GM12878 (cell line): ENCODE measurements at places on chromosomes 1 and 21. TPM values are rescaled to one million over a fixed set of nuclear protein-coding genes. Genes with fewer than 3 reads are reported as not detected.

The SPATA45 gene
- 0.37 and 0.77 TPM in 2 replicates for polyA plus RNA-seq

DNA sequence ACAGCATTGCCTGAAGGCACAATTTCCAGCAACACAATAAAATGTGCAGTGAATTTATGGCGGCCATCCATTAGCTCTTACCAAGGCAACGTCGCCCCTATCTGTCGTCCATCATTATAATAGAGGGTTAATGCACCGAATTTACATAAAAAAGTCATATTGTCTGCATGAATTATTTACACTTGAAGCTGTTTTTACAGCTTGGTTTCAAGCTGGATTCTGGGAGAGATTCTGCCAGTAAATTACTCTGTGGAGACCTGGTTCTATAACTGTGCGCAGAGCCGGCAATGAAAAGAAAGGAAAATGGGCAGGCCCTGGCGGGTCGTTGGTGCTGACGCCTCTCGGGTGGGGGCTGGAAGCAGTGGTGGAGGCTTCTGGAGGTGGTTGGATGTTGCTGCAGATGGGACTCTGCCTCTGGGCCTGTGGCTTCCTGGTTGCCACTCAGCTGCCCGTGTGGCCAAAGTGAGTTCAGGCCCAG lies 48.9 kb upstream of the POU3F1 start:
- no peak for DNase-seq

The ADGRL4 gene
- not detected in 2 replicates for polyA plus RNA-seq

DNA sequence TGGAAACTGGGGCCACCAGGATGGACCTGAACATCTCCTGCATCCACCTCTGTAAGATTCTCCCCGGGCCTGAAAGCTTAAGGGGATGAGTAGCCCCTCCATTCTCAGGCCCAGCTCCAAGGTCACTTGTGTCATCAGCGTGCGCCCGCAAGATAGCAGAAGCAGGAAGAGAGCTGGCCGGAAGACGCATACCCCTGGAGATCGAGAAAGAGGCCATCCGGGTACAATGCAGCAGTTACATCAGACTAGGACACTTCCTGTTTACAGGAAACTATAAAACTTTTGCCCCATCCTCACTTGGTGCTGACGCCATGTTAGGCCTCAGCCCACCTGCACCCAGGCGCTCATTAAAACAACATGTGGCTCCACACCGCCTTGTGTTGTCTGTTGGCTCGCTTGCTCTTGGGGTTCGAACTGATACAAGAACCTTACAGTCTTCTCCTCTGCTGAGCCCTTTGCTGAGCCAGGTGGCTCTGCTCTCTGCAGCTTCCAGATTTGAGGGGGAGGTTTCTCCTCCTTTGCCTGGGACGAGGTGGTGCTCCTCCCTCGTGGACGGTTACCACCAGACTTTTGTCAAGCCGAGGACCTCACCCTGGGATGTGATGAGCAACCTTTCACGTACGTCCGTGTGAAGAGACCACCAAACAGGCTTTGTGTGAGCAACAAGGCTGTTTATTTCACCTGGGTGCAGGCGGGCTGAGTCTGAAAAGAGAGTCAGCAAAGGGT lies 277.5 kb upstream of the C1orf174 start:
- DNase-seq = no peak

GRCh38 chr1:194300340-194300739 lies 1113.9 kb upstream of the B3GALT2 start:
- no peak for DNase-seq

The GLIS1 gene
- not detected in 2 replicates for polyA plus RNA-seq

DNA sequence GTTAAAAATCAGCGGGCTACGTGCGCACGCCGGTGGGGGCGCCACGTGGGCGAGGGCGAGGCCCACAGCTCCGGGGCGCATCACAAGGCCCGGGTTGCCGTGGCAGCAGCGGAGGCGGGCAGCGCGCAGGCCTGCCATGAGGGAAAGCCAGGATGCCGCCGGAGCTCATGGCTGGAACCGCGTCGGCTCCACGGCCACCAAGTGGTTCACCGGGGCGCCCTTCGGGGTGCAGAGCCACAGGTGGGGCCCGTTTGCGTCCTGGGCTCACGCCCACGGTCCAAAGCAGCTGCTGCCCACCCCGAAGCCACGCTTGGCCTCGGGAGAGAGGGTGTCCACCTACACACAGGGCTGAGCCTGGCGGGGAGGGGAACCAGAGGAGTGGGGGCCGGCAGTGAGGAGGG lies 4.9 kb upstream of the TTC22 start:
- DNase-seq = no peak

DNA sequence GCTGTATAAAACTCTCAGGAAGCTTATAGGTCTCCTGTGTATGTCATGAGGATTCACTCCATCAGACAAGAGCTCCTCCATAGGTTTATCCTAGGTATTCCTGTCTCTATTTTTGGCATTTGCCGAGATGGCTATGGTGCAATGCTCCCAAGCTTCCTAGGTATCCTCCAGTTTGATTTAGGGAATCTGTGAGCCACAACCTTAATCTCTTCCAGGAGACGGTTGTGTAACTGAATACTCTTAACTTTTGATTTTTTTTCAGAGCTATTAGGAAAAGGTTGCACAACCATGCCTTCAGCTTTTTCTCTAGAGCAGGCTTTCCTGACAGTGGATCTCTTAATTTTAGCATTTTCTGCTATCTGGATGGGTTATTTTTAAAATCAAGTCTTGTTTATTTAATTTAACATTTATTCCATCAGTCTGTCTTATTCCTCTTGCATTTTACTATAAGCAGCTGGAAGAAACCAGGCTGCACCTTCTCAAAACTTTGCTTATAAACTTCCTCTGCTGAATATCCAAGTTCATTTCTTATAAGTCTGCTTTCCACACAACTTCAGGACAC lies 69.4 kb upstream of the BACE2 start:
- DNase-seq = no peak

The RWDD3 gene
- polyA plus RNA-seq = 30.4 and 31.7 TPM in 2 replicates

DNA sequence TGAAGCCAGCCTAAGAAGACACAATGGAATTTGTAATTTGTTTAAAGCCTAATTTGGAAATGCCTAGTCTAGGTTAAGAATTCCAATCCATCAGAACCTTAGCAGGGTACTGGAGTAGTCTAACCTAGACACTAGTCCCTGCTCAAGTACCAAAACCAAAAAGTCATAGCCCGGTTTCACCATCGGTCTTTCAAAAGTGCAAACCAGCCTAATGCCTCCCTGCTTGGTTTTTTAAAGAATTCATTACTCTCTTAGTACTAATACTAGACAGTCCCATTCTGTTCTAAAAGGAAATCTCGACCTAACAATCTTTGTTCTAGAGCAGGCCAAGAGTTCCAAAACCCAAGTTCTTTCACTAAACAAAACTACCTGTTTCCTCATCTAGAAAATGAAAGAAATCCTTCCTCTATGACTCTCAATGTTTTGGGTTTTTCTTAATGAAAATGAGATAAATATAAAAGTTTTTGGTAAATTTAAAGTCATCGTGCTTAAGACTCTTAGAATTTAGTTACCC lies 2.6 kb downstream of the PUM1 start:
- no peak for DNase-seq

- no peak for DNase-seq
Measured at GRCh38 chr1:186740324-186740723, 60.1 kb upstream of the PTGS2 start.

DNA sequence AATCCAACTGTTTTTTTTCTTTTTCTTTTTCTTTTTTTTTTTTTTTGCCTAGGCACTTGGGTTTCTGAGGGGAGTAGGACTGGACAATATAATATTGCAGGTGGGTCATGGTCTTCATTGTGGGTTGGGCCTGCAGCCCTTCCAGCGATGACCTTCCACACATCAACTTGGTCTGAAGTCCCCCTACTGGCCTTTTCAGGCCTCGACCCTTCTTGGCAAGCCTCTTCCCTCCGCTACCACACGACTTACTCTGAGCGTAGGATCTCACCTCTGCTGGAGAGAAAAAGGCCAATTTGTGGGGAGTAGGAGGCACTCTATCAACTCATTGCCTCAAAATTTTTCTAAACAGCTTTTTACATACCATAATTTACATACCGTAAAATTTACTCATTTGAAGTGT lies 51.1 kb upstream of the GRIK3 start:
- DNase-seq = no peak

The KLHDC9 gene
- 3.7 and 4.9 TPM in 2 replicates for polyA plus RNA-seq

GRCh38 chr21:26388731-26389231 lies 184.3 kb downstream of the CYYR1 start:
- DNase-seq = no peak

- peak; percentile 65 for DNase-seq
Measured at GRCh38 chr1:183912265-183912886, 107.5 kb downstream of the RGL1 start.

The BSND gene
- not detected in 2 replicates for polyA plus RNA-seq

DNA sequence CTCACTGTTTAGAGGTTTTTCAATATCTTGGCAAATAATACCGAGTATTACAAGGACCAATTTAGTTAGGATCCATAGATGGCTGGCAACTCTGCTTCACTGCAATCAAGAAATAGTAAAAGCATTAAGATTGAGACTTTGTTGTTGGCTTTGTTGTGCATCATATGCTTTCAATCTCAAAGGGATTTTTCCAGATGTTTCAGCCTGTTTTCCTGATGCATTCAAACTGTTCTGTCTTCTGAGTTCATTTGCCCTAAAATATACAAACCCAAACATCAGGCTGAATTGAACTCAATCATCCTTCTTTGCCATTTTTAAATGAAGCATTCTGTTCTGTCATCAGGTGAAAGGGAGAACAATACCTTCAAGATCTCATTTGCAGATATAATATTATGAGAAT lies 248.7 kb downstream of the TTLL7 start:
- DNase-seq = no peak

- no peak for DNase-seq
Measured at GRCh38 chr1:197367627-197368026, 99.6 kb downstream of the CRB1 start.

The PLPPR5 gene
- polyA plus RNA-seq = not detected in 2 replicates

DNA sequence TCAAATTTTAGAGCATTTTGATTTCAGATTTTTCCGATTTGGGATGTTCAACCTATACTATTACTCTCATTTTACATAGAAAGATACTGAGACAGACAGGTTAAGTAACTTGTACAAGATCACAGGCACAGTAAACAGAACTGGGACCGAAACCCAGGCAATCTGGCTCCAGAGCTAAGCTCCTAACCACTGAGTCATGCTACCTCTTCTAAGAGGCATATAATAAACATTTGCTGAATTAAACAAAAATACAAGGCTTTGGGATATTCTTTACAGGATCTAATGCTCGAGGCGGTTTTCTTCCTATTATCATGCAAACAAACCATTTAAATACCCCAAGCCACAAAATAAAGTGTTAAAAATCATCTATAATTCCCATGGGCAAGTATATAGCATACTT lies 50.3 kb downstream of the MCOLN2 start:
- DNase-seq = no peak

- DNase-seq = no peak
Measured at GRCh38 chr1:206415942-206416341, 54.3 kb upstream of the IKBKE start.

GRCh38 chr1:67019600-67020136 lies 34.3 kb downstream of the SLC35D1 start:
- DNase-seq = no peak

GRCh38 chr1:49339043-49339442 lies 562.4 kb upstream of the BEND5 start:
- no peak for DNase-seq

- DNase-seq = peak; percentile 60
Measured at GRCh38 chr1:3674100-3675094, 22.1 kb downstream of the TP73 start.

The KIF17 gene
- polyA plus RNA-seq = not detected in 2 replicates

- DNase-seq = no peak
Measured at GRCh38 chr1:30512914-30513265, 210.5 kb downstream of the MATN1 start.

- DNase-seq = no peak
Measured at GRCh38 chr1:21302747-21303715, 12.8 kb upstream of the ECE1 start.

DNA sequence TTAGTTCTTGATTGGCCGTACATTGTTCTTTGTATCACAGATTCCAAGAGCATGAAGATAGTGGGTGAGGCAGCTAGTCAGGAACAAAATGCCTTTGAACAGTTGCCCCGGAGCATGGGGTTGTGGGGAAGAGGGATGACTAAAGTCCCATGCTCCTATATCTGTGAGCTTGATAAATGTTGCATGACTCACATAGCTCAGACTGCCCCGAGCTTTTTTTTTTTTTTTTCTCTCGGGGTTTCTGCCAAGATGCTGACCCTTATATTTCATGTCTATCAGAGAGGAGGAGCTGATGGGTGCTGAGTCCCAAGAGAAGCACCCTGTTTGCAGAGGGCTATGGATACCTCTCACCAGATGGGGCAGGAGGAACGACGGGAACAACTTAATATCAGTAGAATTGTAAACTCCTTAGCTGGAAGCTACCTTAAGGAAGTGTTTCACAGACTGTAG lies 40.6 kb downstream of the SRRM1 start:
- DNase-seq = no peak

DNA sequence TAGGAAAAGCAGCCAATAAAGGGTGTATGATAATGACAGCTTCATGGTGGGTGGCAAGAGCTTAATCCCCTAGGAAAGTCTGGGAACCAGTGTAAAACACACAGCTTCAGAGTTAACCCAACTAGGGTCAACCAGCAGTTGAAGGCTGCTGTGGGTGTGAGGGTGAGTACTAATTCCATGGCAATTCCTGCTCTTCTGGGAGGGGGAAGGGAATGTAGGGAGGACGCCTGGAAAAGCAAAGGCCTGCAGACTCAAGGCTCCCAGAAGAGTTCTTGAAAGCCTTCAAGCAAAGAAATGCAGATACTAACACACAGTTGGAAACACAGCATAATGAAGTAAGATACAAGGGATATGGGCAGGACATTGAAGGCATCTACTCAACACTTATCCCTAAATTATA lies 28.1 kb downstream of the TTLL7 start:
- no peak for DNase-seq

DNA sequence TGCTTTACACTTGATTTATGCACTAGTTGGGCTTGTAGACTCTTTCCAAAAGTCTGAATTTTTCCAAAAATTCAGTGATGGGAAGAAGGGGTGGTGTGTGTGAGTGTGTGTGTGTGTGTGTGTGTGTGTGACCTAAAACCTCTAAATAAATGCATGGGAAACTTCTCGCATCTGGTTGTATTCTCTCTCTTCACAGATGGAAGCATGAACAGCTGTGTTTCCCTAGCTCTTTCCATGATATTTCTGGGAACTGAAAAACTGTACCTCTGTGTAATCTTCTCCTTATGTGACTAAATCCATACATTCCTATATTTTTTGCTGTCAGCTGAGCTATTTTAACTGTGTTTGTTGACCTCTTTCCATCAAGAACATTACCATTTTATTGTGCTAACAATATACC lies 26.2 kb upstream of the CYYR1 start:
- no peak for DNase-seq

DNA sequence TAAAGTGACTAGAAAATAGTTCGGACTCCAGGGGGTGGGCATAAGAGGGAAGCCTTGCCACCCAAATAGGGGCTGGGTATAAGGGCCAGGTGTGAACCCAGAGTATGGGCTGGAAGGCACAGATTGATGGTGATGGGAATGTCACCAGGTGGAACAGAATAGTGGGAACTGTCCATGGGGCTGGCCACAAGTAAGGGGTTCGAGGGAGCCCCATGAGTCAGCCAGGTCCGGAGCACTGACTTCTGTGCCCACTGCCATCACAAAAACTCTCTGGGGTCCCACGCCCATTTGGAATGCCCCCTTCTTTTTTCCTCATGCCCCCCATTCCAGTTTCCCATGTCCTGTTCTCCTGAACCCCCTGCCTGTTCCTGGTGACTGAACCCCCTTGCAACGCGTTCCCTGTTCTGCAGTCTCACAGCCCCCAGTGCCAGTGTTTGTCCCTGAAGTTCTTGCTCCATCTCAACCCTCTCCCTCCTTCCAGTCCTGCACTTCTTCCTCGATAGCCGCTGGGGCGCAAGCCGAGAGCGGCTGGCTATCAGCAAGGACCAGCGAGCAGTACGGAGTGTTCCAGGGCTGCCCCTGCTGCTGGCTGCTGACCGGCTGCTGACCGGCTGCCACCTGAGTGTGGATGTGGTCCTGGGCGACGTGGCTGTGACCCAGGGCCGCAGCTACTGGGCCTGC lies 7.9 kb downstream of the TRIM46 start:
- no peak for DNase-seq

The GORAB gene
- 9.3 and 9.6 TPM in 2 replicates for polyA plus RNA-seq
